Kidney glomerular epithelial cell (primary cell): ENCODE measurements at places on chromosomes 1 and 21.
A peak's percentile ranks its signal among the peaks of the same experiment; 100 is the strongest.

GRCh38 chr1:40102038-40102437 lies 5.0 kb upstream of the PPT1 start:
- DNase-seq, result no peak

DNA sequence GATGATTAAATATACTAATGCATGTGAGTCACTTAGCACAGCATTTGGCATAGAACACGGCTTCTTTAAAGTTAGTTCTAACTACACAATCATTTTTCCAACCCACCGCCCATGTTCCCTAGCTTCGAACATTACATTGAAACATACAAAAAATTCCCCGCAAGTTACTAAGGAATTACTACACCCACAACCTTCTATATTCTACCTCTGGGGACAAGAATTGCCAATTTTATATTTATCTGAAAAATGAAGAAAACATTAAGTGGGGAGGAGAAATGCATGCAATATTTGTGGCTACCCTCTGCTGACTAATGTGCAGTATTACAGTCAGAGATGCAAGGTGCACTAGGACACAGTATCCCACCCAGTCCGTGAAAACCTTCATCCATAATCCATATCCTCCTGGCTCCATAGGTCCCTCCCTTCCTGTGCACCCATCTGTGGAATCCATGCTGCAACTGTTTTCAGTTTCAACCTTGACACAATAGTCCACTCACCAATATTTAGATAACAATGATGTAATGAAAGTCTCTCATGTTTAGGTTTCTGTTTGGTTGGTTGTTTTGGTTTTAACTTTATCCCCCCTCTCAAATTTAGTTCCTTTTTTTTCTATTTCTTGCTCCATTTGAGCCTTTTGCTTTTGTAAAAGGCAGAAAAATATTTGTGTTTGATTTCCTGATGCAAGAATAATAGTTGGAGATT lies 31.6 kb downstream of the RGS5 start:
- DNase-seq, result peak; percentile 62

GRCh38 chr21:28106370-28106890 lies 886.2 kb downstream of the LTN1 start:
- DNase-seq, result no peak

DNA sequence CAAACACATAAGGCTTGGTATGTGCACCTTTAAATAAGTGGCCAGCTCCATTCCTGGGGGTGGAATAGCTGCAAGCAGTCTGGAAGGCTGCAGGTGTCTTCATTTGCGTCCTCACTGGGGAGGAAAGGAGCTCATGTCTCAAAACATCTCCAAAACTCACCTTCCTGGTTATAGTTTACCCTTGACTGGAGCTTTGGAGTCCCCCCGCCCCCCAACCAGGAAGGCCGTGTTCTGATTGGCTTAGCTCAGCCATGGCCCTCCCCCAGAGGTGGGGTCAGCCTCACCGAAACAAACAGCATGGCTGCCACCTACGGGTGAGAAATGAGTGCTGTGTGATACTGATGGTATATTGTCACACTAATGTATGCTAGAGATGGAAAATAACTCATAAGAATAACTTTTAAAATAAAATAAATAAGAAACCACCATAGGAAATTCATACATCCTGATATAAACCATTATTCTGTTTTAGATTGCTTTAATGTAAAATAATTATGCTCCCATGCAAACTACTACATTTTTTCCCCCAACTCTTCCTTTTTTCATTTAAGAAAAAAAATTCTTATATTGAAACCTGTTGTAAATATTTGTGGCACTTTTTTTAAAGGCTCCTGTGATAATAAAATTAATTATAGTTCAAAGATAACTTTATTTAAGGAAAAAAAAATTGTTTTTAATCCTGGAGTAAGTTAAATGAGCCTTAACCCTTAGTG lies 90.8 kb downstream of the ZP4 start:
- peak; percentile 70 for DNase-seq

DNA sequence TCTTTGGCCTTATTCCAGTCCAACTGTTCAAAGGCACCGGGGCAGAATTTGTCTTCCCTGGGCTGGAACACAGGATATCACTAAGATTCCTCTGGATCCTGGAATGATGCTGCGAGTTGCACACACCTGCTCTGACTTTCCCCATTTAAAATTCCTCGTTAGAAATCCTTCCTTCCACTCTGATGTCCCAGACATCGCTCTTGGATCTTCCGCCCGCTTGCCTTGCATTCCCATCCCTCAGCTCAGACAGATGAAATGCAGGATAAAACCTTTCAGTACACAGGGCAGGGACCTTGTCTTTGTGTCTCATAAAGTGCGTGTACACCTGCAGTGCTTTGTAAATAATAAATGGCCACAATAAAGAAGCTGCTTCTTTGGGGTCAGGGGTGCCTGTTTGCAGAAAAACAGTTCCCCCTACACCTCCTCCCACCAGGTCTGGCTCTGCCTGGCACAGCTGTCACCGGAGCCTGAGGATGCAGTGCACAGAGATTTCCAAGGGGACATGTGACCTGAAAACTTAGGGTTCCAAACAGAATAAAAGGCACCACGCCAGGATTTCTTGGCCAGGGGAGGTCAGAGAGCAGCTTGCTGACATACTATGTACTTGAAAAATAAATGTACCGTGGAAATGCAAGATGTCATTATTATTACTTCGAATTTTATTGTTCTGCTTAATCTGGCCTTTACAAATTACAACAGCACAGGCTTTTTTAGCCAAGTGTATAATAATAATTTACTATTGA lies 62.9 kb upstream of the SYT6 start:
- no peak for DNase-seq

- no peak for DNase-seq
Observed at GRCh38 chr1:7852804-7853683, at the start of gene UTS2. TSS of gene UTS2 (minus strand) at chr1:7853065. CDS start at chr1:7853003, 62 bp downstream.

- no peak for DNase-seq
Observed at GRCh38 chr1:201708085-201708512, 120.9 kb upstream of the IPO9 start.

DNA sequence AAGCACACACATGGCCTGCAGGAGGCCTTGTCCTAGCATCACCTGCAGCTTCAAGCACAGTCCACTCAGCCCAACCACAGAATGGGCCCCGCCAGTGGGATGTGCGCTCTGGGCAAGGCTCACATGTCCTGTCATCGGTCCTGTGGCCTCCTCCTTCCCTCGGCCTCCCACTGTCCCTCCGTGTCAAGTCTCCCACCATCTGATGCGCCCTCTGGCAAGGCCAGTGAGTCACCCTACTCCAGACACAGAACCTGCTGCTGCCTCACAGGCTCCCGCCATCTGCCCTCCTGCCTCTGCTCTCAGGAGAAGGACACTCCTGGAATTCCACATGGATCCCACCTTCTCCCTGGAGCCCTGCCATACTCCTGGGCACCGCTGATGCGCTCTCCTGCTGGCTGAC lies 14.2 kb downstream of the KCNAB2 start:
- DNase-seq, result no peak

- no peak for DNase-seq
Observed at GRCh38 chr1:183197762-183198161, 11.7 kb downstream of the LAMC2 start.

GRCh38 chr1:237888143-237888542 lies 2.6 kb downstream of the ZP4 start:
- DNase-seq, result no peak

- DNase-seq, result no peak
Observed at GRCh38 chr1:239268007-239268406, 118.4 kb upstream of the CHRM3 start.
